ENCODE measurements at places on chromosomes 2 and 18.
A peak's percentile ranks its signal among the peaks of the same experiment; 100 is the strongest.

DNA sequence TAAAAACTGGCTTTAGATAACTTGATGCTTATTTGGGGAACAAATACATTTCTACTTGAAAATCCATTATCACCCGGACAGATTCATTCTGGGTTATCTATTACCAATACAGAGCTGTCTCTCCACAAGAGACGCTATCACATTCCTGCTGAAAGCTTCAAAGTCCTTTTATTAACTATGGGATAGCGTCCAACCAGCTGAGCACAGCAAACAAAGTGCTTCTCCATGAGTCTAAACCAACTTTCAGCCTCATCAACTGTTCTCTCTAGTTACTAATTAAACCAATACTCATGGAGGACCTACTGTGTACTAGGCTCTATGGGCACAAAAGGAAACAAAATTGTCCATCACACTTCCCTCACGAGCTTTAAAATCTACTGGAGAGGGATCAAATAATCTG lies 132.8 kb downstream of the L3MBTL4 start:
- no peak for DNase-seq
- no peak overlapping the region for H3K27ac ChIP-seq
- H3K36me3 ChIP-seq: no peaks in the 10 kb centered on the region
- H3K4me3 ChIP-seq: no peak overlapping the region
- H3K27me3 ChIP-seq: no peaks in the 10 kb centered on the region

GRCh38 chr2:39228413-39229209 lies 15.2 kb downstream of the CDKL4 start:
- no peaks in the 10 kb centered on the region for H3K4me1 ChIP-seq
- H3K27ac ChIP-seq: no peak overlapping the region
- no peaks in the 10 kb centered on the region for H3K27me3 ChIP-seq

GRCh38 chr18:67425672-67426071 lies 90.8 kb downstream of the DSEL start:
- H3K36me3 ChIP-seq: no peaks in the 10 kb centered on the region
- H3K4me1 ChIP-seq: no peaks in the 10 kb centered on the region
- no peaks in the 10 kb centered on the region for H3K27me3 ChIP-seq
- no peak overlapping the region for H3K27ac ChIP-seq
- no peak for DNase-seq

- no peak overlapping the region for H3K4me3 ChIP-seq
- H3K27ac ChIP-seq: no peak overlapping the region
- H3K36me3 ChIP-seq: no peaks in the 10 kb centered on the region
- no peaks in the 10 kb centered on the region for H3K4me1 ChIP-seq
These were observed 272.9 kb downstream of the SLC8A1 start for GRCh38 chr2:40178971-40179370.

GRCh38 chr18:28588884-28589549 lies 412.1 kb upstream of the CDH2 start:
- no peaks in the 10 kb centered on the region for H3K27me3 ChIP-seq
- DNase-seq: no peak
- H3K27ac ChIP-seq: no peak overlapping the region
- no peaks in the 10 kb centered on the region for H3K4me1 ChIP-seq

DNA sequence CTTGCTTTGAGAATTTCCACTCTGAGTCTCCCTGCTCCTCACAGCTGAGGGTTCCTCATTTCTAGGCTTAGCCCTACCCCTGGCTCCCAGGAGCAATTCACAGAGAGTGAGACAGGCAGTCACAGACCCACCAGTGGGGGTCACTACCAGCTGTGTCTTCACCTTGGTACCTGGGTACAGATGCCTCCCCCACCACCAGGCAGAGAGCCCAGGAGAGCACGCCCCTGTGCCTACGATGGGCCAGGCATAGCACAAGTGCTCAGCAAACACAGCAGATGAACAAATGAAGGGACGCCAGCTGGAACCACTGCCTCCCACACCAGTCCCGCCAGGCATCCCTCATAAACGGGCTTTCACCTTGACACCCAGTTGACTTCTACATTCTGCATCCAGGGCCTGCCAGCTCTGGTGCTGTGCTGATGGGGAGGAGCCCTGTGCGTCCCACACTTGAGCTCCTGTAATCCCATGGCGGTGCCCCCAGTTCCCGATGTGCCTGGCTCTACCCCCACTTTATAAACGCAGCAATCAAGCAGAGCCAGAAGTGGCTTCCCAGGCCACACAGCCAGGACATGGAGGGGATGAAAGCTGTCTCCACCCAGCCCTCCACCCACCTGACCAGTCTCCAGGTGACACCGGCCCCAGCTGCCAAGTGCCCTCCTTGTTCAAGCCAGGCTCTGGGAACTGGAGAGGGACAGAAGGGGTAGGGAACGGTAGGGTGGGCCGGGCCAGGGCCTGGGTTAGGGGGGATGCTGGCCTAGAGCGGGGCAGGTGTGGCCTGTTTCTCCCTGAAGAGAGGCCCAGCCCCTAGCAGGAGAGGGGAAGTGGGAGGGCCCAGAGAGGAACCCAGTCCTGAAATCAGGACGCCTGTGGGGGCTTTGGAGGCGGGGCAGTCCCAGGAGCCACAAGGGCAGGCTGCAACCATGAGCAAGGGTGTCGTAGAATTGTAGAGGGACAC lies 42.5 kb downstream of the SCTR start:
- H3K27me3 ChIP-seq: peaks cover 3% of the 10 kb centered on the region
- no peak overlapping the region for H3K27ac ChIP-seq
- peak; percentile 14 for DNase-seq
- no peak overlapping the region for H3K4me3 ChIP-seq
- no peaks in the 10 kb centered on the region for H3K36me3 ChIP-seq

- no peak overlapping the region for H3K27ac ChIP-seq
- H3K36me3 ChIP-seq: no peaks in the 10 kb centered on the region
- no peaks in the 10 kb centered on the region for H3K4me1 ChIP-seq
- H3K27me3 ChIP-seq: no peaks in the 10 kb centered on the region
These were observed 186.8 kb upstream of the CCDC150 start for GRCh38 chr2:196452758-196453157.

- H3K36me3 ChIP-seq: no peaks in the 10 kb centered on the region
- no peaks in the 10 kb centered on the region for H3K4me1 ChIP-seq
- no peak overlapping the region for H3K4me3 ChIP-seq
These were observed 22.8 kb upstream of the DGKD start for GRCh38 chr2:233331536-233331935.

DNA sequence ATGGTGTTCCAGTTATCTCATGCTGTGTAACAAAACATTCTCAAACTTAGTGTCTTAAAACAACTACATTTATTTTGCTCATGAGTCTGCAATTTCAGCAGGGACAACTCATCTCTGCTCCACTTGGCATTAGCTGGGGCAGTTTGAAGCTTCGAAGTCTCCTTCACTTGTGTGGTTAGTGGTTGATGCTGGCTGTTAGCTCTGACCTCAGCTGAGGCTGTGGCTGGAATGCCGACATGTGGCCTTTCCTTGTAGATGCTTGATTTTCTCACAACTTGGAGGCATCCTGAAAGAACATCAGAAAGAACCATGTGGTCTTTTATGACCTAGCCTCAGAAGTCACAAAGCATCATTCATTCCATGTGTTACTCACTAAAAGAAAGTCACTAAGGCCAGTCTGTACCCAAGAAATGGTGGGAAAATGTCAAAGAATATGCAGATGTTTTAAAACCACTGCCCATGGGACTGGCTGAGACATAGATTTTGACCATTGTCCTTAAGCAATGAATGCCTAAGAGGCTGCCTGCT lies 3.8 kb upstream of the TMSB10 start:
- H3K27me3 ChIP-seq: no peaks in the 10 kb centered on the region
- no peak overlapping the region for H3K27ac ChIP-seq
- DNase-seq: no peak
- no peak overlapping the region for H3K4me3 ChIP-seq
- no peaks in the 10 kb centered on the region for H3K4me1 ChIP-seq

GRCh38 chr2:96952976-96953610 lies 33.3 kb downstream of the FAM178B start:
- DNase-seq: peak; percentile 52
- no peaks in the 10 kb centered on the region for H3K36me3 ChIP-seq
- H3K27ac ChIP-seq: peak overlapping the region; percentile 48
- peak overlapping the region; percentile 7 for H3K4me3 ChIP-seq
- H3K4me1 ChIP-seq: peaks cover 19% of the 10 kb centered on the region

Data from breast epithelium (tissue), 4 donors.